Neural crest cell (in vitro differentiated cells): ENCODE measurements at places on chromosomes 1 and 21.

DNA sequence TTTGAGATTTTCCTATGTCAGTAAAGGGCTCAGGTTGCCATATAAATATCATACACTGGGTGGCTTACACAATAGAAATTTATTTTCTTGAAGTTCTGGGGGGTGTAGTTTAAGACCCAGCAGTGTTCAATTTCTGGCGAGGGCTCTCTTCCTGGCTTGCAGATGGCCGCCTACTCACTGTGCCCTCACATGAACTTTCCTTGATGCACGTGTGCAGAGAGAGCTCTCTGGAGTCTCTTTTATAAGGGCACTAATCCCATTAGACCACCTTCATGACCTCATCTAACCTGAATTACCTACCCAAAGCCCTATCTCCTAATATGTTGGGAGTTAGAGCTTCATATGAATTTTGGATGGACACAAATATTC lies 21.1 kb downstream of the TMEM51 start:
- DNase-seq, result no peak

DNA sequence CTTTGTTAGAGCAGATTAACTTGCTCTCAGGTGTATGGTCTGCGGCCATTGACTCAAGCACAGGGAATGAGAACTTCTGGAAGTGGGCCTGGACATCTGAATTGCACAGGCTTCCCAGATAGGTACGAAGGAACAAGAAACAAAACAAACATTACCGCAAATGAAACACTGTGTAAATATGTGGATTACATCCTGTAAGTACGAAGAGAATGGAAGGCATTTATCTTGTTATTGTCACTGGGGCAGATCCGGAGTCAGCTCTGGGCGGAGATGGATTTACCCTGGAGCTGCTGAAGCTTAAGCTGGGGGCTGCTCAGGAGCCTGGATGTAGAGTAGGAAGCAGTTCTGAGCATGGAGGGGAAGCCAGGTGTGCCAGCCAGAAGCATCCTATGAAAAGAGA lies 6.8 kb downstream of the HES2 start:
- DNase-seq, result no peak

DNA sequence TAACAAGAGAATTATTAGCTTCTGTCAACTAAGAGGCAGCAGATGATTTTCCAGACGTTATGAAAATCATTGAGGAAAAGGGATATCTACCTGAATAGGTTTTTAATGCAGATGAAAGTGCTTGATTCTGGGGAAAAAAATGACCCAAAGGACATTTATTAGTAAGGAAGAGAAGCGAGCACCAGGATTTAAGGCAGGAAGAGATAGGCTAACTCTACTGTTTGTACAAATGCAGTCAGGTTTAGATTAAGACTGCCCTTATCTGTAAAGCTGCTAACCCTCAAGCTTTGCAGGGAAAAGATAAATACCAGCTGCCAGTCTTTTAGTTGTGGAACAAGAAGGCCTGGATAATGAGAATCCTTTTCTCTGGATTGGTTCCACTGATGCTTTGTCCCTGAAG lies 33.0 kb upstream of the LRIG2 start:
- DNase-seq, result no peak

- no peak for DNase-seq
Observed at GRCh38 chr21:43985690-43986251, 26.3 kb upstream of the TRAPPC10 start.

- DNase-seq, result no peak
Observed at GRCh38 chr1:94974241-94974640, 47.3 kb upstream of the CNN3 start.

- no peak for DNase-seq
Observed at GRCh38 chr21:34878501-34878900, 170.6 kb downstream of the RUNX1 start.

DNA sequence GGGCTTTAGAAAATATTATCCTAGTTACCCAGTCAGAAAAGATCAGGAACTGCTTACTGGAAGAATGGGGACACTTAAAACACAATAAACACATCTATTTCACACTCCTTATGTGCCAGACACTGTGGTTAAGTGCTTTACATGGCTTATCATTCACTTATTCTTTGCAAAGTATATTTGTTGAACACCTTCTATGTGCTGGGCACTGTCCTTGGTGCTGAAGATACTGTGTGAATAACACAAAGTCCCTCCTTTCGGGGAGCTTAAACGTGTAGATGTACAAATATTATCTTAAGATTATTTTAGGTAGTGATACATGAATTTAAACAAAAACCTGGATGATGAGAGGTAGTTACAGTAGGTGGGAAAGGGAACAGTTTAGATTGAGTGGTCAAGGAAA lies 169.3 kb downstream of the ST6GALNAC5 start:
- DNase-seq, result no peak

- no peak for DNase-seq
Observed at GRCh38 chr21:17554679-17555465, 42.0 kb downstream of the CXADR start.

- no peak for DNase-seq
Observed at GRCh38 chr1:43981135-43981491, 2.1 kb downstream of the B4GALT2 start.

DNA sequence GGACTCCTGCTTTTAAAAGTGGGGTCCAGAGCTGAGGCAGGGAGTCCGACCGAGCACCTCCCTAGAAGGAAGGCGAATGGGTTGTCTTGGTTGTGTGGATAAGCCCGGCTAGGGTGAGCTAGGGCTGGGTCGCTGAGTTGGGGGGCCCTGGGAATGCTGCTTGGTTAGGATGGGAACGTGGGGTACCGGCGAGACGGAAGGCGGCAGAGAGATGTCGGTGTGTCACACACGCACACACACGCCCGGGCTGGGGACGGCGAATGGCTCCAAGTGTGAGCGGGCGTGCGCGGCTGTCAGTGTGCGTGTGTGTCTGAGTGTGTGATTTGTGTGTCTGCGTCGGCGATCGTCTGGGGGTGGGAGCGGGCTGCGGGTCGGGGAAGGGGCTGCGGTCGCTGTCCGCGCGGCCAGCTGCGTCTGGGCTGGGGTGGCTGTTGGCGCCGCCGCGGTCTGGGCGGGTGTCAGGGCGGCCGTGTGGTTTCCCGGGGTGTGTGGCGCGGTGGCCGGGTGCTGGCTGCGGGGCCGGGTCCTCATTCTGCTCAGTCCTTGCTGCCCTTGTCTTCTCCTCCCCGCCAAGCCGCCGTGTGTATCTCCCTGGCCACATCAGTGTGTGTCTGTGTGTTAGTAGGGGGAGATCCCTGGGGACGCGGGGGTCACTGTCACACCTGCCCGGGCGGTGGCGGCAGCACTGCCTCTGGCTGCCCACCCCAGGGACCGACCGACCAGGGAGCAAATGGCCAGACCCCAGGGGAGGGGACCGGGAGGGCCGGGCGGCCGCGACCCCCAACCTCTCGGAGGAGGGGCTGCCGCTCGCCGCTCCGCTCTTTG lies 1.1 kb downstream of the EFNA3 start:
- no peak for DNase-seq

DNA sequence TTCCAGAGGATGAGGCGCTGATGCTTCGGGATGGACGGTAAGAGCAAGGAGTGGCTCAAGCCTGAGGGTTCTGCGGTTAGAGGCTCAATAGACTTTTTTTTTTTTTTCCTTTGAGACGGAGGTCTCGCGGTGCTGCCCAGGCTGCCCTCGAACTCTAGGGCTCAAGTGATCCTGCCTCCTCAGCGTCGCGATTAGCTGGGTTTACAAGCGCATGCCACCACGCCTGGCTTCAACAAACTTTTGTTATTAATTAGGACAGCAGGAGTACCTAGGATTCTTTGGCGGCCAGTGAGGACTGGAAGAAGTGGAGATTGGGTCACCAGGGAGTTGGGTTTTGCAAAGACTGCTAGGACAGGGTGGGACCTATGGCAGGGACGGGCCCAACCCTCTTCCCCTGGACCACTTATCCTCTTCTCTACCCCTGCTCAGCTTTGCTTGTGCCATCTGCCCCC lies 587 bp downstream of the SCNM1 start:
- no peak for DNase-seq

- no peak for DNase-seq
Observed at GRCh38 chr1:116920211-116920610, 10.5 kb downstream of the PTGFRN start.

- DNase-seq, result no peak
Observed at GRCh38 chr1:183845681-183846080, 40.8 kb downstream of the RGL1 start.

DNA sequence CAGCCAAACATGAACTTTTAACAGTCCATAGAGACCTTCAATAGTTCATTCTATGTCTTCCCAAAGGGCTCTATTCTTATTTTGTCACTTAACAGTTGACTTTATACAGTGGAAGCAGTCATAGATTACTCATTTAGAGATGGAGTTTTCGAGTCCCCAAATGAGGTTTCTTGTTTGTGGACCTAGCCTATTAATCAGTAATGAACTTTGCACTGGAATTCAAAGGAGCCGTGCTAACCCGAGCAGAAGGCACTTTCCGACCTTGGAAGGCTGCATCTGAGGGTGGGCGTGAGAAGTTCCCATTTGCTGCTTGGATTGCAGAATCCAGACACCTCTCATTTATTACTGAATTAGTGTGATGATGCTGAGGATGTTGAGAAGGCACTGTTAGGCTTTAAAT lies 46.4 kb downstream of the TTC39A start:
- DNase-seq, result no peak

GRCh38 chr1:239912471-239912870 lies 179.2 kb upstream of the FMN2 start:
- DNase-seq, result no peak

GRCh38 chr21:38258521-38259485 lies 2.0 kb downstream of the KCNJ15 start:
- no peak for DNase-seq

GRCh38 chr1:108792420-108792819 lies 45.9 kb downstream of the STXBP3 start:
- DNase-seq, result no peak

- DNase-seq, result no peak
Observed at GRCh38 chr1:41486053-41486370, 1.5 kb upstream of the EDN2 start.
